ENCODE measurements at places on chromosomes 1 and 21.

GRCh38 chr1:78004719-78005447 is at the start of gene DNAJB4:
Gene DNAJB4, plus strand, starts transcription at chr1:78004939. Its CDS starts 172 bp downstream, at chr1:78005111.
- peak; percentile 42 for DNase-seq

- DNase-seq = no peak
Measured at GRCh38 chr1:52037402-52037814, 3.8 kb upstream of the KTI12 start.

DNA sequence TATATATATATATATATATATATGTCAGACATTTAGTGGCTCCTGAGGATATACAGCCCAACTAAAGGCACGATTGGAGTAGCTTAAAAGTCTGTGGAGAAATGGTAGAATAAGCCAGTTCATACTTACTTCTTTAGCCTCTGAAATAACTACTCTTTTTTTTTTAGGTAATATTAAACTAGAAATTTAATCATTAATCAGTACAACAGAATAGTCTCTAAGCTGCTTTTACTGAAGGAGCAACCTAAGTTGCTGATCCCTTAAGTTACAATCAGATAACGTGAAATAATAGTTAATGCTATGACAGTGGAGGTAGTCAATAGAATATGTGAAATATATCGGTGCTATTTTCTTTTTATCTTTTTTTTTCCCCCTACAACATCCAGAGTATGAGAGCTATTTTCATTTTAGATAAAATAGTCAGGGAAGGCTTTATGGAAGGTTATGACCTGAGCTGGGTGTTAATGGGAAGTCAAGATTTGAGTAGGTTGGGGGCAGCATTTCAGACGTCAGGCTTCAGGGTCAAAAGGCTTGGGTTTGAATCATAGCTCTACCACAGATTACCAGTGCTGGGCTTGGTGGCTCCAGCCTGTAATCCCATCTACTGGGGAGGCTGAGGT is 15.6 kb downstream of the ZMPSTE24 start:
- no peak for DNase-seq

DNA sequence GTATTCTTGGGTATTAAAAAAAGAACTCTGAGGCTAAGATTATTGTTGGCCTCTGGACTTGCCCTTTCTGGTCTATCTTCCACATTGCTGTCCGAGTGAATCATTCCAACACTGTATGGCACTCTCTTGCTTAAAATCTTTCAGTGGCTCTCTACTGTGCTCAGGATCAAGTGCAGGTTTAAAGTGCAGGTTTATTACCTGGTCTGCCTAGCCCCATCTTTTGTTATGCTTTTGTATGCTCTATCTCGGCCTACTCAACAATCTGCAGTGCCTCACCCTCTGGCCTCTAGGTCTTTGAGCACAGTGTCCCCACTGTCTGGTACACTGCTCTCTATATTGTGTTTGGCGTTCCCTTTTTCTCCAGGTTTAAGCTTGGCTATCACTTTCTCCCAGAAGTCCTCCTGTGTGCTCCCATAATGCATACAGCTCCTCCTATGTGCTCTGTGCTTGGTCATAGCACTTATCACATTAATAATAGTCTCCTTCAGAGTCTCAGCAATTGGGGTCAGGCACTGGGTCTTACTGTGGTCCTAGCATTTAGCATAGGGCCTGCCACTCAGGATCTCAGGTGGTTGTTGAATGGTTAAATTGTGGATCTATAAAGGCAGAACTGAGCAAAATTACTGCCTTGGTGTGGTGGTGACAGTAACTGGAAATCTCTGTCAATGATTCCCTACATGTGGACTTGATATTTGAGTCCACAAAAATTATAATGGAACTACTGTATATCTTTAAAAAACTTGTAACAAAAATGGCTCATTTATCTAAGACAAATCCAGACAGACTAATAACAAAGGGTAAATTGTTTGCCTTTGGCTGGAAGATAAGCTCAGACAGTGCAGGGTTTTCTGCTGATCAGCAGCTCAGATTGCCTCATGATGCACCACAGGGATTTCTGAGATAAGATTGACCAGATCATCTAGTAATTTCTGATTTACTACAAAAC is 10.6 kb upstream of the LDLRAD1 start:
- no peak for DNase-seq

DNA sequence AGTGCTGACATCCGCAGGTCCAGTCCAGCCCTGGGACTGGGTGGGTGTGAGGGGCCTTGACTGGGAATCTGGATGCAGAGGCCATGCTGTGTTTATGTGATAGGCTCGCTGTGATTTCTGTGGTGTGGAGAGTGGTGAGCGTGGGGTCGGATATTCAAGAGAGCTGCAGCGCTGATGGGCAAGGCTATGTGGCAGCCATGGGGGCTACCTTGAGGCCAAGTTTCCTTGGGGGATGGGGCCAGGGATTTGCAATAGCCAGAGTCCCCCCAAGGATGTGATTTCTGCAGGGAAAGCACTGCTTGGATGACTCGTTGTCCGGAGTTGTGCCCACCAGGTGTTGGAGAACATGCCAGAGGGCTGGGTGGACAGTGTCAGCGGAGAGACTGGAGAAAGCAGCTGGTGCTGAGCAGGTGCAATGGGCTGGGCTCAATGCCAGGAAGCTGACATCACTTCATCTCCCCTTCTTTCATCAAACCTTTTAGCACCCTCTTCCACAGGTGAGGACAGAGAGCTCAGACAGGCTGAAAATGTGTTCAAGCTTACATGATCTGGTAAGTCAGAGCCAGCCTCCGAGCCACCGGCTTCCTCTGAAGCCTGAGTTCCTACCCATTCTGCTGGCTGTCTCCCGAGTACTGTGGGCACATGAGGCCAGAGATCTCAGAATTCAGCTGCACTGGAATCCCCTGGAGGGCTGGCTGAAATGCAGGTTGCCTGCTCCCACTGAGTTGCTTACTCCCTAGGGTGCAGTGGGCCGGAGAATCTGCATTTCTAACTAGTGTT is 132.9 kb downstream of the RHOU start:
- no peak for DNase-seq

- no peak for DNase-seq
Measured at GRCh38 chr1:171984850-171985485, 143.7 kb downstream of the DNM3 start.

GRCh38 chr1:207672522-207673130 is 27.7 kb downstream of the CR1L start:
- DNase-seq = peak; percentile 32

GRCh38 chr1:28113242-28113572 is 24.8 kb upstream of the EYA3 start:
- no peak for DNase-seq

DNA sequence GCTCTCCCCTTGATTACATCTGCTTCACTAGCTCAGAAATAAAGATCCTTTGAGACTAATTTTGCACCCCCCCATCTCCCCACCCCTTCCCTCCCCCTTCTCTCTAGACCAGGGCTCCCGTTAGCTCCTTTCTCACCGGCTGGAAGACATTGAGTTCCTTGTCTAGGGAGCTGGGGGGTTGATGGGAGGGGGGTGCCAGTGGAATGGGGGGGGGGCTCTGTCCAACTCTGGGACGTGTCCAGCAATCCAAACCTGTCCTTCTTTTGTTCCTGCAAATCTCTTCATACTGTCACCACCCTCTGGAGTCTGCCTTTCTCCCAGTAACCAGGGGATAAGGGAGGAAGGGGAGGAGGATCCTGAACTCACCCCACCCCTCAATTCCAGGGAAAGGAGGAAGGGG is 61.9 kb downstream of the RHBG start:
- DNase-seq = no peak

- no peak for DNase-seq
Measured at GRCh38 chr1:85984636-85985035, 171.9 kb downstream of the COL24A1 start.

GRCh38 chr1:193565971-193566577 is 379.7 kb upstream of the B3GALT2 start:
- DNase-seq = no peak

GRCh38 chr1:205204552-205204951 is 7.0 kb downstream of the DSTYK start:
- no peak for DNase-seq

- DNase-seq = peak; percentile 11
Measured at GRCh38 chr1:89085781-89086180, 20.8 kb upstream of the GBP1 start.

GRCh38 chr1:39509360-39510009 is 18.0 kb downstream of the BMP8A start:
- DNase-seq = no peak

- no peak for DNase-seq
Measured at GRCh38 chr1:78333502-78333901, 157.3 kb upstream of the PTGFR start.

DNA sequence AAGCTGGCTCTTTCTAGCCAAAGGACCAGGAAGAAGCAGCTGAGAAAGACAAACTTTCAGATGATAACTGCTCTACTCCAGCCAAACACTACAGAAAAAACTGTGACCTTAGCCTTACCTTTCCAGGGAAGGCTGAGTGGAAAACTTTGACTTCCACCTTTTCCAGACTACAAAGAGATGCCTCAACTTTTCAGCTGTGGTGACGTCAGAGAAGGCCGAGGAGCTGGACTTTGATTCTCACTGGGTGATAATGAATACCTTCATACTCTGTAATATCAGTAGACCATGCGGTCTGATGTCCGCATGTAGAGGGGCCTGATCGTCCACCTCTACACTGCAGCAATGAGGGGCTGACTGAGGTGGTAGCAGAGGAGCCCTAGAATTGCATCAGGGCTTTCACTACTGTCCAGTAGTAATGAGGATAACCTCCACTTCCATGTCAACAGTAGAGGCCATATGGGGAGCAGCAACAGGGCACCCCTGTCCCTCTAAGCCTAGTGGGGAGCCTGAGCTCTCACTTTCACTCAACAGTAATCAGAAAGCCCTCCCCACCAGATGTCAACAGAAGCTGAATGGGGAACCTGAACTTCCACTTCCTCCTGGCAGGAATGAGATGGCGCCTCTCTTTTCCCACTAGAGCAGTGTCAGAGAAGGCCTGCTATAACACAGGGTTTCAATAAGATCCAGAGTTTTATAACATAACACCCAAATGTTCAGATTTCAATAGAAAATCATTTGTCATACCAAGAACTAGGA is 28.4 kb upstream of the PADI1 start:
- DNase-seq = no peak
